ENCODE measurements at places on chromosomes 1 and 21.

- DNase-seq, result no peak
Observed at GRCh38 chr1:223724376-223724775, 12.0 kb downstream of the CAPN2 start.

- DNase-seq, result peak; percentile 84
Observed at GRCh38 chr1:47997289-47998200, at the start of gene TRABD2B. TSS of gene TRABD2B (minus strand) at chr1:47997385.

DNA sequence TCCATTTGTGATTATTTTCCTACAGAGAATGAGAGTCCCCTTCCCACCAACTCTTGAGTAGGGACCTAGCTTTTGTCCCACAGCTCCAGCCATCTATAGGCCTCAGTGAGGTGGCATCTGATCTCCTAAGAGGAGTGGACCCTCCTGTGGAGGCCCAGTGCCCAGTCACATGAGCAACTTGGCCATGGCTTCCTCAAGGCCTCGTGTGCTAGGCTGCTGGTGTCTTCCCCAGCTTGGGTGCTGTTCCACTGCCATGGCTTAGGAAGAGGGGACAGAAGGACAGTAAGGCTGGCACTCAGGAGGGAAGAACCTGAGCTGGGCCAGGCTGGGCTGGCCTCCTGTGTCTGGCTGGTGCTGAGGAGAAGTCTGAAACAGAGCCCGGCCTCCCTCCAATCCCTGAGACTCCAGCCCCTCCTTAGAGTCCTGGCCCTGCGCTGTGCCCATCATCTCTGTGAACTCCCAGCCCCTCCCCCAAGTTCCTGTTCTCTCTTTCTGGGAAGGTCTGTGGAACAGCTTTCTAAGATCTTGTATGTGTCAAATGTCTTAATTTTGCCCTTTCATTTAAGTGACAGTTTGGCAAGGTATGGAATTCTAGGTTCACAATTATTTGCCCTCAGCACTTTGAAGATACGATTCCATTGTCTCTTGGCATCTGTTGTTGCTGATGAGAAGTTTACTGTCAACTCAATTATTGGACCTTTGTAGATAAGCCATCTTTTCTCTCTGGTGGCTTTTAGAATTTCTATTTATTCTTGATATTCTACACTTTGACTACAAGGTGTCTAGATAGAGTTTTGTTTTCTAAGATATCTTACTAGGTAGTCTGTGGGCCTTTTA lies 7.1 kb upstream of the KCNQ4 start:
- no peak for DNase-seq

- no peak for DNase-seq
Observed at GRCh38 chr1:171803045-171803444, 21.6 kb downstream of the METTL13 start.

DNA sequence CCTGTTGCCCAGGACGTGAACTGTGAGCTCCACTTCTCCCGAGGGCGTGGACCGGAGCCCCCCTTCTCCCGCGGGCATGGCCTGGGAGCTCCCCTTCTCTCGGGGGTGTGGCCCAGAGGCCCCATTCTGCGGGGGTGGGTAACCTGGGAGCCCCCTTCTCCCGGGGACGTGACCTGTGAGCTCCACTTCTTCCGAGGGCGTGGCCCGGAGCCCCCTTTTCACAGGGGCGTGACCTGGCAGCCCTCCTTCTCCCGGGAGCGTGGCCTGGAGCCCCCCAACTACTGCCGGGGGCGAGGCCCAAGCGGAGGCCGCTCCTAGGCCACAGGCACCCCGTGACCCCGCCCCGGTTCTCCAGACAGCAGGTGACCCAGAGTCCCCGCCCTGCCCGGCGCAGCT lies 320 bp downstream of the C1orf174 start:
- no peak for DNase-seq

- DNase-seq, result no peak
Observed at GRCh38 chr1:206573319-206573718, 38.9 kb downstream of the EIF2D start.

GRCh38 chr1:172342584-172343239 lies 77.8 kb upstream of the C1orf105 start:
- no peak for DNase-seq

DNA sequence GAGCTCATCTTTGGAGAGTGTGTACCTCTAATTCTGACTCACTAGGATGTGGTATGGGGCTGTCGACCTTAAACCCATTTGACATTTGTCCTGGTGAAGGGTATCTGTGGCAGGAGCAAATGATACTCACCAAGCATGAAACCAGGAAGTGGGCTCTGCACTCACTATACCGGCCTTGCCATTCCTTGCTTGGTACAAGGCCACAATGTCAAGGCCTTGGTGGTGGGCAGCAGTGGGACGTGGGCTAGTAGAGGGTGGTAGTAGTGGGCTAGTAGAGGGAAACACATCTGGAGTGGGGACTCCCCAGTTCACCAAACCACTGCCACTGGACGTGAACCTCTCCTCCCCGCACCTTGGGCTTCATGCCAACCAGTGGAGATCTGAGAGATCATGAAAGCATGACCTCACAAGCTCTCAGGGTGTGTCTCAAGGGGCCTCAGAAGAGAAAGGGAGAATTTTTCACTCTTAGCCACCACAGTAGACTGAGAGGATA lies 11.5 kb downstream of the TNFSF4 start:
- no peak for DNase-seq

DNA sequence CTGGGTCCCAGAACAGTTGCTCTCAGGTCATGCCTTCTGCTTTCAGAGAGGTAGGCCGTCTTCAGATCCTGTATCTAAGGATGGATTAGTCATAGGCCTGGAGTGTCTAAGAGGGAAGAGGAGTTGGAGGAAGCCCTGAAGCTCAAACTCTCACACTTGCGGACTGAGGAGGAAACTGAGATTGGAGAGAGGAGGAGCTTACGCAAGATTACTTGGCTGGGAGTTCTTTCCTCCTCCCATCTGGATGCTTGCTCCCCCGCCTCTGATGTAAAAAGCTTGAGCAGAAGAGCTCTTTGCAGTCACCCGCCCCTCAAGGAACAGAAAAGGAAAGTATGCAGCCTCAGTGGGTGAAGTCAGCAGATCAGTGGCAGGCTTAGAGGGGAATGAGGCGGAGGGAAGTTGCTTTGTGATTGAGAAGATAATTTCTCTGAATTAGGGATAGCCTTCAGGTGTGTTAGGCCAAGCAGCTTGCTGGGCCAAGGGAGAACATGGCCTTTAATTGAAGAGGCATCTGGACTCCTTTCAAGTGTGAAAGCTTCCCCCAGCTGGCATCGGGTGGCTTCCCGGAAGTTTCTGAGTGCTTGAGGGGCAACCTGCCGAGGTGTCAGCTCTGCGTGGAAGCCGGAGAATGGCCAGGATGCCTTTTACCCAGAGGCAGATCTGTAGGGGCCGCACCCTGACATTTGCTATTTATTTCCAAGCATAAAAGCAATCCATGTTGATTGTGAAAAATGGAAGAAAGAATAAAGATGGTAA lies 6.6 kb downstream of the ADORA1 start:
- no peak for DNase-seq

Data from left renal pelvis (tissue), 4 donors.